Choroid plexus epithelial cell (primary cell): ENCODE measurements at places on chromosomes 11 and 22.

DNA sequence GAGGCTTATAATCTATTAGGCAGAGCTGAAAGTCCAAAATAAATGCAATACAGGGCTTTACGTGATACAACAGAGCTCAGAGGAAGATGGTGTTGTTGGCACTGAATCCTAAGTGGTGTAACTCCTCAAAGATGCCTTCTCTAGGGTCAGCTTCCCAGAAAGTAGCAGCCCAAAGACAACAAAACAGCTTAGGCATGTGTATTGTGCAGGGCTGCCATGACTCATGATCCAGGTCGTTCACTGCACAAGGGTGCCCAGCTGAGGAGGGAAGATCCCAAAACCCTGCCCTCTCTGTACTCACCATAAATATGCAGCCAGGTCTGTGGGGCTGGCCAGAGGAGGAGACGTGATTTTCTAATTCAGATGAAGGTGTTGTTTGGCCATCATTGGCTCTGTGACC is 59.4 kb upstream of the NNMT start:
- peak; percentile 73 for DNase-seq

DNA sequence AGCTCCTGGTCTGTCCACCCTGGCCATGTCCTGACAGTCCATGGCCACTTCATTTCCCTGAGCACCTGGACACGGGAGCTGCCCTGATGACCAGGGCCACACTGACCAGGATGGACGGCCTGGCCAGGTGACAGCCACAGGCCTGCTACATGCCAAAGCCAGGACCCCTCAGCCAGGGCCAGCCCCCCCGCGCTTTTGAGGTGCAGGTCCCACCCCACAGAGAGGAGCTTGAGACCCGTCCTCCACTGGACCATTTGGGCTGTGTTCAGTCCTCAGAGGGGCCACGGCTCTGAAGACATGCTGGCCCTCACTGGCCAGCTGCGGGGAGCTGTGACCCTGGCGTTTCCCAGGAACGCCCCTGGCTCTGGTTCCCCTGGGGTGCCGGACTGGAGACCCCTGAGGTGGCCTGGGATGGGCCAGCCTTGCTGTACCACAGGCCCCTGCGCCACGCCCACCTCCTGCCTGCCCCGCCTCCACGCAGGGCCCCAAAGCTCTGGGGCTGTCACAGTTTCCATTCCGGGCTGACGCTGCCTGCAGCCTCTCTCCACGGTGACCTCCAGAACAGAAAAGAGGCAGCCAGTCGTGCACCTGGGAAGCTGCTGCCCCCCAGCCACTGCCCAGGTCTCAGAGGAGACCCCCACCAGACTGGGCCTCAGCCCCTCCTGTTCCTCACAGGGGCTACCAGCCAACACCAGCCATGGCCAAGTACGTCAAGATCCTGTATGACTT is 18.2 kb downstream of the EPS8L2 start:
- no peak for DNase-seq

DNA sequence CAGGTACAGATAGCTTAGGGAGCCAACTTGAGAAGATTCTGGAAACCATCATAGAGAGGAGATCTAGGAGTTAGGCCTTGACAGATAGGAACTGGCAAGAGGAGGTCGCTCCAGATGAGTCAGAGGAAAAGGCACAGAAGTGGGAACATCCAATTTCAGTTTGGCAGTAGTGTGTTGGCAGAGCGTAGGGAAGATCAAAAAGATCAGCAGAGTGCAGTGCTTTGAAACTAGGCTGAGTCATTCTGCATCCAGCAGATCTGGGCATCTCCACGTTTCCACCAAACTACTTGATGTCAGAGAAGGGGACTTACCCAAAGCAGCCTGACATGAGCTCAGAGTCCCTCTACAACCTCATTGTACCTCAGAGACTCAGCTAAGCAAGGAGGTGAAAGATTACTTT is 58.5 kb downstream of the GAB4 start:
- DNase-seq: no peak

- peak; percentile 42 for DNase-seq
Measured at GRCh38 chr11:128908391-128909246, 17.5 kb downstream of the KCNJ5 start.

DNA sequence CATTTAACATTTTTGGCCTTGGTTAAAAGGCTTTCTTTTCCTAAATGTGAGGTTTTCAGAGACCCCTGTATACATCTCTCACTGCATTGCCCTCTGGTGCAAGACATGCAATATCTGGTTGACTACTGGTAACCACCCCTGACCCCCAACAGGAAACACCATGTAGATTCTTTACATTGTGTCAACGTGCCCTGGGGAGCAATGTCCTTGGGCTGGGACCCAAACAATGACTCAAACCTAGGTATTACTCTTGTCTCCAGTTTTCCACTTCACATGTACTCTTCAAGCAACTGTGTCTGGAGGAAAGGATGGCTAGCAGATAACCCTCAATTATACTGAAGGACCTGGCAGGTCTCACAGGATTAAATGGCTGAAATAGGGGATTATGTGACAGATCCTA is 1.1 kb upstream of the GPR83 start:
- DNase-seq: no peak

DNA sequence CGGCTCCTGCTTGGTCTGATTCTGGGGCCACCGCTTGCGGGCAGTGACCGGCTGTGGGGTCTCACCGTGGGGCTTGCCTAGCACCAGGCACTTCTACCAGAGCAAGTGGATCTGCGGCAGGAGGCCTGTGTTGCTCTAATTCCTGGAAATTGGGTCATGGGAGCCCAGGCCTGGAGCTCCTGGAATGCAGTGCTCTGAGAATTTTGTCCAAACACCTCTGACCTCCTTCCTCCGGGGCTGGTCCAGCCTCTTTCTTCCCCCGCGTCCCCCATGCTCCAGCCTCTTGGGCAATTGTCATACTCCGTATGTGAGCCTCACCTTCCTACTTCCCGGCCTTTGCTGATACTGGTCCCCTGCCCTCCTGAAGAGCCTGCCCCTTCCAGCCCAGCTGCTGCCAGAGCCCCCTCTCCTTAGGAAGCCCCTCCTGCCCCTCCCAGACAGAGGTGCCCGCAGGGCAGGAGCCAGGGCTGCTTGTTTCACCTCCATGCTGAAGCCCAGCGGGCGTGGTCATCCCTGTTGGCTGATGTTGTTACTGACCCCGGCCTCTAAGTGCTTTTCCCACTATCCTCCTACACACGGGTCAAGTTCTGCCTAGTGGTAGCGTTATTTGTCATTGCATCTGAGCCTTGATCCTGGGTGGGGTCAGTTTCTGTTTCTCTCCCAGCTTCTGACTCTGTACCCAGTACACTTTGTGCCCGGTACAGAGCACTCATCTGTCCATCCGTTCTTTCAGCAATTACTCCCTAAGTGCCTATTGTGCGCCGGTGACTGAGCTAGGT is 9.6 kb downstream of the MGAT3 start:
- DNase-seq: no peak

GRCh38 chr11:36268337-36268985 is 20.8 kb downstream of the COMMD9 start:
- no peak for DNase-seq

GRCh38 chr11:33185756-33186155 is 24.5 kb upstream of the CSTF3 start:
- DNase-seq: no peak

- DNase-seq: no peak
Measured at GRCh38 chr11:66015936-66016792, 4.4 kb downstream of the CST6 start.

GRCh38 chr11:64034411-64034811 is 1.3 kb upstream of the FLRT1 start:
- no peak for DNase-seq

DNA sequence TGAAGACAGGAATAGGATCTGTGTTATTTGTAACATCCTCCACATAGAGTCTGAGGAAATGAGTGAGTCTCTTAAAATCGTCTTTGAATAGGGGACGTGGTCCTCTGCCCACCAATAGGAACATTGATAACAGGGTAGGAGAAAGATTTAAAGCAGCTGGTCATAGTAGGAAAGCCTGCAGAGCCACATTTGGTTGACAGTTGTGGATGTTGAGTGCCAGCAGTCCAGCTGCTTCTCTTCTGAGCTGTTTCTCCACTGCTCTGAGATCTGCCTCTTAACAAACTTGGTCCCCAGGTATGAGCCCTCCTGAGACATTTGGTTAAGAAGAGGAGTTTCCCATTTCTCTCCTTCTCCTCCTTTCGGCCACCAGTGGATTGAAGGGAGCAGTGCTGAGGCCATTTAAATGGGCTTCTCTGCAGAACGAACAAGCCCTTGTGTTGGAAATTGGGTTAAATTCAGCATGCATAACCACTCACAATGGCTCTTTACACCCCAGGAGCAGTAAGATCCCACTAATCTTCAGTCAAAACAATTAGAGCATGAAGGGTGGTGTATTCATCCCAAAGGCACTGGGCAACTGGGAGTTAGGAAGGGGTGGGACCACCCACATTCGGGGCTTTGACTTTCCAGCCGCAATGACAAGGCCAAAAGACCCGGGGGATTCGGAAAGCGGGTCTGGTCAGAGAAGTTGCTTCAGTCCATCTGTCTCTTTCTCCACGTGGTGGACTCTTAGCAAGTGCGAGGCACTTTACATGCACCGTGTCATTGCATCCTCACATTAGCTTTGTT is 32.3 kb downstream of the MIAT start:
- DNase-seq: no peak

DNA sequence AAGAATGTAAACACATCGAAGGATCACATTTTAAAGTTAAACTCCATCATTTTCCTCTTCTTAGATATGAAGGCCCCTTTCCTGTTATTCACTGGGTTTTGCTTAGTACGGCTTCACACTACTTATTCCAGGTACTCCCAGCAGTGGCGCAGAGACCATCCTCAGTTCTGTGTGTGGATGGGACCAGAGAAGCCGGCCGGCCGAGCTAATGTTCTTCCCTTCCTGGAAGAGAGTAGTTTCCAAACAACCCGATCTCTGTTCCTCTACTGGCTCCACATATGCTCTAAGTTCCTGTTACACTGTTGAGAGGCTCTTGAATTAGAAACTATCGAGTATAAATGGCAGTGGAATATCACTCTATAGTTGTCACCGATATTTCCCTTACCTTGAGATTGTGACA is 684 bp upstream of the NFRKB start:
- DNase-seq: peak; percentile 2

DNA sequence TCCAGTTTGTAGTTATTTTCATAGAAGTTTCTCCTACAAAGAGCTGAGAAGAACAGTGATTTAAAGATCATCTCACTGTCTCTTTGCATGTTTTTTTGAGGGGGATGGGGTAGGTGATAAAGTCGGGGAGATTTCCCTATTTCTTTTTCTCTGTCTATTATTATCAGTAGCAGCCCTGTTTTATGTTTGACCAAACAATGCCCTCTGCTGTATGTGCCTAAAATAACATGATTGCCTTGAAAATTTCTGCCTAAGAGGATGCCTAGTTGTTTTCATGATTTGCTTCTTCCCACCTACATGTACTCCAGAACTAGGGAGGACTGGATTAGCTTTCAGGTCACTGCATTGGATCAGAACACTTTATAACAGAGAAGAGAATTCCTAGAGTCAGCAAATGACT is 1330.2 kb downstream of the LRRC4C start:
- DNase-seq: peak; percentile 5

DNA sequence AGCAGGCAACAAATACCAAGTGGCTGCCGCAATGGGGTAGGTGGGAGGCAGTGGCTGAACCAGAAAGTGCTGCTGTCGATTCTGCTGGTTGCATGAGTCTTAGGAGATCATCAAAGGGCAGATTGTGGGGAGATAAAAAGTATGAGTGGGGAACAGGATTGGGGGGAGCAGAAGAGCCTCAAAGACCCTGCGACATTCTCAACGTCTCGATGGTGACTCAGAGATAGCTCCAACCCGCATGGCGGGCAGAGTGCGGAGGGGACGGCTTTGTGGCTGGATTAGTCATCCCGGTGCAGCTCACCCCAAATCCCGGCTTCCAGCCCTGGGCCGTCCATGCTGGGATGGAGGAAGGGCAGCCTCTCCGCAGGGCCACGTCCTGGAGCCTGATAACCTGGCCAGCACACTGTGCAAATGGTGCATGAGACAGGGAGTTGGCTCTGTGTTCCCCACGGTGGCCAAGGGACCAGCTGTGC is 11.6 kb upstream of the RTN4R start:
- peak; percentile 33 for DNase-seq

DNA sequence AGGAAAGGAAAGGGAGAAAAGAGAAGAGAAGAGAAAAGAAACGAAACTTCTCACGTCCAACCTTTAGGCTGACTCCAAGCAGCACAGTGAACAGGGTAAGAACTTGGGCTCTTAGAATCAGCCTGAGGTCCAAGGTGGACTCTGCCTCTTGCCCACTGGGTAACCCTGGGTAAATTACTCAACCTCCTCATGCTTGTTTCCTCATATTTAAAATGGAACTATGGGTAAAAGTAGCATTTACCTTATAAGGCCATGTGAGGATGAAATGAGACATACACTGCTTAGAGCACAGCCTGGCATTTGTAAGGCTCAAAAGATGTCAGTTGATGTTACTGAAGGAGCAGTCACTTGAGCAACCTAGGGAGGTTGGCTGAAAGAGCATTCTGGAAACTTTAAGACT is 107.9 kb downstream of the C11orf58 start:
- peak; percentile 12 for DNase-seq

DNA sequence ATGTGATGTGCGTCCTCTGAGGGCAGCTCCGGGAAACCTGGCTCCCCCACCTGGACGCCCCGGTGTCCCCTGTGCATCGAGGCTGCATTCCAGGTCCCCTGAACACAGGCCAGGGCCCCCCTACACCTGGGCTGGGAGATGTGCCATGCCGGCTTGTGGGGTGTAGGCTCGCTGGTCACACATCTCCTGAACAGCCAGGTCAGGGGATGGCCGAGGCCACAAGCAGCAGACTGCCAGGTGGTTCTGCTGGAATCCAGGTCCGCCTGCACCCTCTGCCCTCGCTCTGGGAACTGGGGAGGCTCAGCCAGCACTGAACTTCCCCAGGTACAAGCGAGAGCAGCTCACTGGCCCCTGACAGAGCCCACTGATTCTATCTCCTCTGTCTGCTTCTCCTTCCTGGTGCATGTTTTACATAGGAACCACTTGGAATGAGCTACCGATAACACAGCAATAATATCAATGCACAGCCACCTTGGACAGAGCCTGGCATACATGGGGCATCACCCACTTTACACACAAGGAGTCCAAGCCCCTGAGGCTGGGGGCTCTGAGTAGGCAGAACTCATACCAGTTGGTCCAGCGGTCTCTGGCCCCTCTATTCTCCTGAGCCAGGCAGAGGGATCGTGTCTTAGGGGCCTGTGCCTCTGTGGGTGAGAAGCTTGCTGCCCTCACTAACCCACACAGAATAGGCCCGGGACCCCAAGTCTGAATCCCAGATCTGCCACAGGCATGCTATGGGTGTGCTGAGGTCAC is 46.8 kb downstream of the TBX1 start:
- DNase-seq: no peak

- no peak for DNase-seq
Measured at GRCh38 chr11:116720895-116721294, 51.9 kb downstream of the BUD13 start.
